Left ventricle myocardium superior (tissue), 1 donor: ENCODE measurements at places on chromosomes 11 and 22.

DNA sequence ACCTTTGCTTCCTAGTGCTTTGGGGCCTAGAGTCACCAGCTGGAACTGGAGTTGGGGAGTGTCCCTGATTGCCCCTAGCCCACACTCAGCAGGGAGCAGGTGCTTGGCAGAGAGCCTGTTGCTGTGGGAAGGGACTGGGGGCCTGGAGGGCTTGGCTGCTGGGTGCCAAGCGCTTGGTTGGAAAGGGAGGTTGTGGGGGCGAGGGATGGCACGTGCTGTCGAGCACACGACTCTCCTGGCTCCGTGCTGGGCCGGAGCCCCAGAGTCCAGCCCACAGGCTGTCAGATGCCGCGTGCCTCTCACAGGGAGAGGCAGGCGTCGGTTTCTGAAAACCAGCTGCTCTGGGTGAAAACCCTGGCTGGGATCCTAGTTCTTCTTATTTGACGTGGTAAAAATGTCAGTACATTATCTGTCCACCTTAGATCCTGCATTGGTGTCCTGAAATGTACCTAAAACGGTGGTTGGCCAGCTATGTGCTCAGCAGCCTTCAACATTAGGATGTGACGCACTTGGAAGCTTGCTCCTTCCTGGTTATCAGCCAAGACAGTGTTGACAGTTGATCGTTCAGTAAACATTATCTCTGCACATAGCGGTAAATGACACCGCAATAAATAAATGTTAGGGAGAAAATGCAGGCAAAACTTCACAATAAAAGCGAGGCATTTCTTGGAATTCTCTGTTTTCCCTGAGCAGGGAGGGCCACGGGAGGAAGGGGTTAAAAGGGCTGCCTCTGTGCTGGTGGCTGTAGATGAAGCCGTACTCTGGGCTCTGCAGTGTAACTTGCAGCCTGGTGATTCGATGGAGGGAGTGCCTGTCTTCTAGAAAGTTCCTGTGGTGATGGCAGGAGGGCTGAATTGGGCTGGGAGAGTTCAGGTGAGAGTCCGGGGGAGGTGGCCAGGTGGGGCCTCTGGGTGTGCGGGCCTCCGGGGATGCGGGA, 29.2 kb downstream of the GRAMD4 start:
- DNase-seq = peak; percentile 76

DNA sequence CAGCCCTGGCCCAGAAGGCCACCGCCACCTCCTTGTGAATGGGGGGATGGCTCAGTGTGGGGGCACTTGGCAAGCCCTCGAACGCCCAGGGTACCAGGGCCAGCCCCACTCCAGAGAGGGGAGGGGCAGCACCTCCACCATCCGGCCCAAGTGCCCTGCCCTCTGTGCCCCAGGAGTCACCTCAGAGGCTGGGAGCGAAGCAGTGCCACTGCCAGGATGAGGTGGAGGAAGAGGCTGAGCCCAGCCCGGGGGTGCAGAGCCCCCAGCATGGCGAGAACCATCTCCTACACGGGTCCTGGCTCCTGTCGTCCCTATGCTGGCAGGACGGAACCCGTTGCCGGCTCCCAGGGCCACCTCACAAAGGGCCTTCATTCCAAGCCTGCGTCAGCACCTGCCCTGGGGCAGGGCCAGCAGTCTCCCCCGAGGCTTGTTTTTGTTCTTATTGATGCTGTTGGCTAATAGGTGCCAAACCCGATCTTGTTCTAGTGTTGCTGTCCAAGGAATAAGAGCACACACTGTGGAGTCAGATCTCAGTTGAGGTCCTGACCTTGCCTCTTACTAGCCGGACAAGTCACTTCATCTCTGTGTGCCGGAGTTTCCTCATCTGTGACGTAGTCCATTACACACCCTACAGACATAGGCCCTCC, at the start of gene FREY1:
FREY1 (minus strand) TSS at position 307 of the 647 bp plus-strand sequence; CDS start at position 281, 26 bp downstream.
- no peak for DNase-seq

DNA sequence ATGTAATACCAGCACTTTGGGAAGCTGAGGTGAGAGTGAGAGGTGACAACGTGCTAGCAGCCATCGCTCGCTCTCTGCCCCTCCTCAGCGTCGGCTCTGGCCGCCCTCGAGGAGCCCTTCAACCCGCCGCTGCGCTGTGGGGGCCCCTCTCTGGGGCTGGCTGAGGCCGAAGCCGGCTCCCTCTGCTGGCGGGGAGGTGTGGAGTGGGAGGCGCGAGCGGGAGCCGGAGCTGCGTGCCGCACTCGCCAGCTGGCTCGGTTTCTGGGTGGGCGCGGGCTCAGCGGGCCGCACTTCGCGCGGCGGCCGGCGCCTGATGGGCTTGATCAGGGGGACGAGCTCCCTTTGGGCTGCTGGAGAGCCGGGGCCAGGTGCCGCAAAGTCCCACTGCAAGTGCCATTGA, 98.9 kb upstream of the UBASH3B start:
- DNase-seq = peak; percentile 40

DNA sequence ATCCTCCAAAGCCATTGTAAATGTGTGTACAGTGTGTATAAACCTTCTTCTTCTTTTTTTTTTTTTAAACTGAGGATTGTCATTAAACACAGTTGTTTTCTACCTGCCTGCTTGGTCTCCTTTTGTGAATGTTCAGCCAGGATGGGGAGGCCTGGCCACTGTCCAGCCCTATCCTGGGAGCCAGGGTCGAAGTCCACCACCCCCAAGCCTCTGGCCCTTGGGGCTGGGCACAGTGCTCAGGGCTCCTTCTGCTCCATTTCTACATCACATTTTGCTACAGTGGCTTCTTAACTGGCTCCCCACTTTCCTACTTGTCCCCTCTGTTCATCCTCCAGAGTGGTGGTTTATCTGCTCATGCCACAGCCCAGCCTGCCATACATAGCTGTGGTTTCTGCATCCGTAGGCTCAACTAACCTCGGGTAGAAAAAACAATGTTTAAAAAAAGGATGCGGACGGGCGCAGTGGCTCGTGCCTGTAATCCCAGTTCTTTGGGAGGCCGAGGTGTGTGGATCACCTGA, 2.5 kb upstream of the SMARCB1 start:
- DNase-seq = no peak

DNA sequence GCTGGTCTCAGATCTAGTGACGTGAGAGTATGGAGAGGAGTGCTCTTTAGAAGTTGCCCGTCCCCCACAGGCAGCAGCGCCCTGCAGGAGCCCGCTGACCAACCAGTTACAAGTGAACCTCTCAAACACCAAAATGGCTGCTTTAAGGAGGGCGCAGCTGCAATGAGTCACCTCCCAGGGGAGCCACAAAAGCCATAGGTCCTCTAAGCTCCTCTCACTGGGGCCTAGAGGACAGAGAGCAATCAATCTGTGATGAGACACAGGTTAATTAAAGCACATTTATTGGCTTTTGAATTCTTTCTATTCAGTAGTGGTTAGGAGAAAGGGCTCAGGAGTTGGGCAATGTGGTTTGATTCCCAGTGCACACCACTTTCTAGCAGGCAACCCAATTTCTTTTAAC, 15.5 kb upstream of the RAPSN start:
- DNase-seq = no peak

DNA sequence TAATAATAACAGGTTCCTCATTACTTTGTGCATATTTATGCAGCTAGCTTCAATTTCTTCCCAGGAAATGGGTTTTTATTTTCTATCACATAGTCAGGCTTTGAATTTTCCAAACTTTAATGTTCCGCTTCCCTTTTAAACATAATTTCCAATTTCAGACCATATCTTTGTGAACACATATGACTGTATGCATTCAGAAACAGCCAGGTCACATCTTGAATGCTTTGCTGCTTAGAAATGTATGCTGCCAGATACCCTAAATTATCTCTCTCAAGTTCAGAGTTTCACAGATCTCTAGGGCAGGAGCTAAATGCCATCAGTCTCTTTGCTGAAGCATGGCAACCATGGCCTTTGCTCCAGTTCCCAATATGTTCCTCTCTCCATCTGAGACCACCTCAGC, 2203.8 kb downstream of the LRRC4C start:
- DNase-seq = no peak

GRCh38 chr11:12160680-12161079, 50.3 kb downstream of the MICAL2 start:
- DNase-seq = no peak

- no peak for DNase-seq
These were observed 723 bp downstream of the HSCB start for GRCh38 chr22:28742562-28742962.

GRCh38 chr11:35088226-35088625, 50.7 kb upstream of the CD44 start:
- DNase-seq = no peak

DNA sequence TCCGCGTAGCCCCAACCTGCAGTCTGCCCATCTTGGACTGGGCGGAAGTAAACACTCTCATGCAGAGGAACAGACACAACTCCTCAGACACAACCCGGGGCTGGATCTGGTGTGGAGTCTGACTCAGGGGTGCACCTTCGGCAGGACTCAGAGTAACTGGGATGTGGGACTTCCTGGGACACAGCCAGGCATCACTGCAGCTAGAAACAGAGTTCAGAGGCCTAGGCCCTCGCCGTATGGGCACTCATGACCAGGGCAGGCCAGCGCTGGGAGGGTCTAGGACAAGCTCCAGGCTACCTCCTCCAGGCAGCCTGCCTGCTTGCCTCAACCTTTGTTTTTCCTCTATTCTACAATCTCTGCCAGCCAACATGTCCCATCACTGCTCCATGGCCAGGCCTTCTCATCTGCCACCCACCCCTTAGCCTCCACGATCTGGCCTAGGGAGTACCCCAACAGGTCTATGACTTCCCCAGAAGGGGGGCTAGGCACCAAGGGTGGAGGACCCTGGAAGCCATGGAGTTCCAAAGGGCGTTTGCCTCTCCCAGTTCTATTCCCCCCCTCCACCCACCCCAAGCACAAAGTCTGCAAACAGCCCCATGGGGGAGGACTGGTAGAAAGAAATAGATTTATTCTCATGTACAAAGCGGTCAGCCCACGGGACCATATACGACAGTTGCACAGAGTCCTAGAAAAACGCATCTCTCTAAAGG, 98.5 kb downstream of the PDE2A start:
- DNase-seq = no peak

DNA sequence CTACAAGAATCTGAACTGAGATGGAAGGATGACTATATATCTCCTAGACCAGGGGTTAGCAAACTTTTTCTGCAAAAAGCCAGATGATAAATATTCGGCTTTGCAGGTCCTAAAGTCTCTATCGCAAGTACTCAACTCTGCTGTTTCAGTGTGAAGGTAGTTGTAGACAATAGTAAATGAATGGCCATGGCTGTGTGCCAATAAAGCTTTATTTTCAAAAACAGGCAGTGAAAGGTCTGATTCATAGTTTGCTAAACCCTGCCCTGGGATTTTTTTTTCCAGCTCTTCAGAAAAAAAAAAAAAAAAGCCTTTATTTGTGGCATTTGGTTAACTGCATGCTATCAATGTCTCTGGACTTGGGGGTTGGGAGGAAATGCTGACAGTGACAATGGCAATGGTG, 37.5 kb downstream of the FAM227A start:
- DNase-seq = no peak

DNA sequence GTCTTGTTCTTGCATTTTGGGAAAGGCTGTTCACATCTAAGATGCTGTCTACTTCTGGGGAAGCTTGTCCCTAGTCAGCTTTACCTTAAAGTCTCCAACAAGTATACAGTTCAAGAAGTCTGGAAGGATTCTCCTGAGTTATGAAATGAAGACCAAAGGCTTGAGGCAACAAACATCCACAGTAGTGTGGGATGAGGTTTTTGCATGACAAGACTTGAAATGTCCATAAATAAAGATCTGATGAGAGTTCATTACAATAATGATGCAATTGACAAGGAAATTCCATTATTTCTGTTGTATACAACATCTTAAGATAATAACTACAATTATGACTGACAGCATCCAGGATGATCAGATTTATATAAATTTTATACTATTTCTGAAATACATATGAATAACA, 21.3 kb upstream of the KDM4E start:
- DNase-seq = no peak

GRCh38 chr11:13776134-13776815, 107.8 kb downstream of the FAR1 start:
- no peak for DNase-seq

GRCh38 chr11:111642542-111642941, 40.3 kb downstream of the SIK2 start:
- no peak for DNase-seq

DNA sequence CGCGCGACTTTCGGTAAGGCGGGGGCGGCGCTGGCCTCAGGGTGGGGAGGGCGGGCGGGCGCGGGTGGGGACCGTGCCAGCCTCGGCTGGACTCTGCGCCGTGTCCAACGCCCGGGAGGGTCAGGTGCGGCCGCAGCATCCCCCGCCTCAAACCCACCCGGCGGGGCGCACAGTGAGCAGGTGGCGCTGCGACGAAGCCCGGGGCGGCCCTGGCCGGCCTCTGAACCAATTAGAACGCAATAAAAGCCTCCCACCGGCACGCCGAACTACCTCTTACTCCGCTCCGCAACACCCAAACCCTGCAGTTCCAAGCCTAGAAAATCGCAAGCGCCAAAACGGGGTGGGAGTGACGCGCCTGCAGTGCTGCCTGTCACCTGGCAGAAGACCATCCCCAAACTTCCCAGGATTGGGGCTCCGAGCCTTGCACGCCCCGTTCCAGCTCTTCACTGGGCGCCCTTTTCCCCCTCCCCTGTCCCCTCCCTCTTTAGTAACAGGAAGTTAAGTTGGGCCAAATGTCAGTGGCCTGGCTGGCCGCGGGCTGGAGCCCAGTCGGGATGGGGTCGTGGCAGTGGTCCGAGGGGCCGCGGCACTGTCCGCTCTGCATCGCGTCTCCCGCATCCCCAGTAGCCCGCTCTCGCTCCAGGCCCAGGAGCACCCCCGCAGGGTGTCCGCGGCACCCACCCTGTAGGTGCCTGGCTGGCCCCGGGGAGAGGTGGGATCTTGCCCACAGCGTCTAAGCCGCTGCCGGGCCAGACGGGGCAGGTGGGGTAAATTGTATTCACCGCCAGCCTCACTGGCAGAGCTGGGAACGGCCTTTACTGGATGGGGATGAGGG, 541 bp downstream of the MICAL2 start:
- DNase-seq = peak; percentile 60

DNA sequence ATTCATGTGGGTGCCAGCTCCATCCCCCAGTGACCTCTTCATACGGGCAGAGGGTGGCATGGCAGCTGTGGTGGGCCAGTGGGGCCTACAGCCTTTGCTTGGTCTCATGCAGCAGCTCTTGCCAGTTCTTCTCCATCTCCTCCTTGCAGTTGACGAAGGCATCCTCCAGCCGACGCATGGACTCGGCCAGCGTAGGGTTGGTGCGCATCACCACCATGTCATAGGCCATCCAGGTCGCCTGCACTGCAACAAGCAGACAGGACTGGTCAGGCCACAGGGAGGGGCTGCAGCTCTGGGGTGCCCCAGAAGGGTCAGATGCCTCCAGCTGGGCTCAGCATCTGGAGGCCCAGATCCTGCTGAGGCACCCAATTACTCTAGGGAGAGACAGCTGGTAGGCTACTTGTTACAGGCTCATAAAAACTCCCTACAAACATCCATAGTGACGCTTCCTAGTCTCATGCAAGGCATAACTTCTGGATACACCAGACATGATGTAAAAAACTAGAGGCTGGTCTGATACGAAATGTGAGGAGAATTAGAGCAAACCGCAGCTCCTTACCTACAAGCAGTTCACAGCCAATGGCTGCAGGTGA, 5.6 kb downstream of the KLHDC7B start:
- no peak for DNase-seq
